Kidney (tissue), 22 donors: ENCODE measurements at places on chromosomes 11 and 22.

DNA sequence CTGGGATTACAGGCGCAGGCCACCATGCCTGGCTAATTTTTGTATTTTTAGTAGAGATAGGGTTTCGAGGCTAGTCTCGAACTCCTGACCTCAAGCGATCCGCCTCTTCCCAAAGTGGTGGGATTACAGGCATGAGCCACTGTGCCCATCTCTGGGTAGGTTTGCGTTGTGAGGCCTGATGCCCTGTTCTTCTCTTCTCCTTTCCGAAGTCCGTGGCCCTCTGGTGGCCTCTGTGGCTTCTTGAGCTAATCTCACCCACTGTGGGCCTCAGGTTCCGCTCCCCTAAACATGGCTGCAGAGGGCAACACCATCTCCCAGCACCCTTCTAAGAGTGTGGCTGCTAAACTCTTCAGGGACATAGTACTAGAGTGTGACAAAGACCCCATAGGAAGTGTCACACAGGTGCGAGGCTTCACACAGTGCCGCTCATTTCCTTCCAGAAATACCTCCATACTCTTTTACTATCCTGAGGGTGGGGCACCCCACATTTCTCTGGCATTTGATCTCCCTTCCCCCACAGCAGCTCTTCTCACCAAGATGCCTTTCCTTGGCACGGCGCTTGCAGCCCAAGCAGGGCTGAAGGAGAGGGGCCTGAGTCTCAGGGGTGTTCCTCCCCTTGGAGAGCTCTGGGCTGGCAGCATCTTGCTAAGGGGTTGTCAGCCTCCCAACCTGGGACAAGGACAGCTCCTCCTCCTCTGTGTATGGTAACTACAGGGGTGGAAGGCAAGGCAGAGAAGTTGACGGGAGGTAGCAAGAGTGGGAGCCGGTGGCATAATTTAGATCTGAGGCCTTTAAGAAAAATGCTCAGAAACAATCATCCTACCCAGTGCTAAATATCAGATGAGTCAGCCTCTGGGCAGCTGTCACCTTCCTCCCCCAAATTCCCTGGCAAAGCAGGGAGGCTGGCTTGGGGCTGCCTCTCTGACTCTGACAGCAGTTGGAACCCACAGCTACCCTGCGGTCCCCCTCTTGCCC lies 6.1 kb downstream of the THY1 start:
- no peak for DNase-seq

DNA sequence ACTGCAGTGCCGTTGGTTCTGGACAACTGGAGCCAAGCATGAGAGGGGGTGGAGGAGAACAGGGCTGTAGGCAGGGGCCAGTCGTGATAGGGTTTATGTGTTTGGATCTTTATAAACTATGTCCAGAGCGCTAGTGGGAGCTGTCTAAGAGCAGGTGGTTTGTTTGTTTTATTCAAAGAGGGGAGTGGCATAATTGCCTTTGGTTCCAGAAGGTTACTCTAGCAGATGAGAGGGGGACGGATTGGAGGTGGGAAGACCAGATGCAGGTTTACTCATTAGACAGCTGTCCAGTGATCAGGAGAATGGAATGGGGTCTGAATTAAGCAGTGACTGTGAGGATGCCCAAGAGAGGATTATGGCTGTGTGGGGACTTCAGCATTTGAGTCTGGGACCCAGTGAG lies 109.3 kb upstream of the TBCEL start:
- DNase-seq = peak; percentile 80

GRCh38 chr22:30694640-30695350 lies at the start of gene OSBP2:
Gene OSBP2 (plus strand): TSS chr22:30694874. CDS start chr22:30694910, 36 bp downstream.
- peak; percentile 74 for DNase-seq

- DNase-seq = no peak
These were observed 10.8 kb downstream of the PRR33 start for GRCh38 chr11:1880746-1881441.

GRCh38 chr11:19907839-19908238 lies 195.2 kb downstream of the NAV2 start:
- no peak for DNase-seq
